HFFc6 (cell line): ENCODE measurements at places on chromosomes 2 and 18. TPM values are rescaled to one million over a fixed set of nuclear protein-coding genes. Genes with fewer than 3 reads are reported as not detected.
A peak's percentile ranks its signal among the peaks of the same experiment; 100 is the strongest.

- DNase-seq, result no peak
- no peak overlapping the region for H3K27ac ChIP-seq
- peaks cover 12% of the 10 kb centered on the region for H3K27me3 ChIP-seq
- H3K36me3 ChIP-seq, result no peaks in the 10 kb centered on the region
- H3K4me1 ChIP-seq, result peaks cover 9% of the 10 kb centered on the region
Measured at GRCh38 chr2:98391581-98392270, 45.5 kb downstream of the CNGA3 start.

DNA sequence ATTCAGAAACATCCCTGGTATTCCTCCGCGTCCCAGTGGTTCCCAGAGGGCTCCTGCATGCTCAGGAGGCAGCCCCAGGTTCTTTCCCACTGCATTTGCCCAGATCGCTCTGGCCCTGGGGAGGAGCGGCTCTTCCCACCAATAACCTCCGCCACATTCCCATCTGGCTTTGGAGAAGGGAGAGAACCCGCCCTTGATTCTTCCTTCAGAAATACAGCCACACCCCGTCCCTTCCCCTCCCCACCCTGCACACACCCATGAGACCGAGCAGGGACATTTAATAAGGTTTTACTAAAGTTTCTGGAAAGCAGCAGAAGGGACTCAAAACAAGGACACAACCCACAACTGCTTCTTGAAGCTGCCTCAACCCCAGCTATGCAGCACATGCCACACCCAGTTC, 21.9 kb downstream of the ARID5A start:
- H3K4me1 ChIP-seq, result peaks cover 11% of the 10 kb centered on the region
- no peak overlapping the region for H3K4me3 ChIP-seq

DNA sequence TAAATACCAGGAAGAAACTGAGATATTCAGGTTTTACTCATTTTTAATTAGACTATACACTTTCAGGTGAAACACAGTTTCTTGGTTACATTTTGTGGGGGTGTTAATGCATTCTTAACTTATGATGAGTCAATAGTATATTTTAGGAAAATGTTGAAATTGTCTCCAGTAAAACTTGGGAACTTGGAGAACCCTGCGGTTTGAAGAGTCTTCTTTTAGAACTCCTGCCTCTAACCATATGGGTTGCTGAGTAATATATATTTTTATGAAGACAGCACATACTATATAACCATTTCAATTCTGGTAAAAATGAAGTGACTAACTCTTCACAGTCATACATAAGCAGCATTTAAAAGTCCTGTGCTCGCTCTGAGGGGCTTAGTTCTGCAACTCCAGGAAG, 308.2 kb upstream of the LRATD1 start:
- DNase-seq, result no peak
- peaks cover 1% of the 10 kb centered on the region for H3K27me3 ChIP-seq
- no peak overlapping the region for H3K4me3 ChIP-seq

DNA sequence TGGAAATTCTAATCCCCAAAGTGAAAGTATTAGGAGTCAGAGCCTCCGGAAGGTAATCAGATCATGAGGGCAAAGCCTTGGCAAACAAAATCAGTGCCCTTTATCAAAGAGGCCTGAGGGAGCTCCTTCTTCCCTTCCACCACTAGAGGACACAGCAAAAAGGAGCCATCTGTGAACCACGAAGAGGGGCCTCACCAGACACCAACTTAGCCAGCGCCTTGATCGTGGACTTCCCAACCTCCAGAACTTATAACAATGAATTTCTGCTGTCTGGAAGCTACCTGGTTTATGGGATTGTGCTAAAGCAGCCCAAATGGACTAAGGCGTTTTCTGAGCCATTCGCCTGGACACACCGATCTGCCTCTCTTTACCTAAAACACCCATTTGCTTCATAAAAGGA, 133.1 kb downstream of the EIPR1 start:
- DNase-seq, result no peak
- H3K27me3 ChIP-seq, result no peaks in the 10 kb centered on the region

DNA sequence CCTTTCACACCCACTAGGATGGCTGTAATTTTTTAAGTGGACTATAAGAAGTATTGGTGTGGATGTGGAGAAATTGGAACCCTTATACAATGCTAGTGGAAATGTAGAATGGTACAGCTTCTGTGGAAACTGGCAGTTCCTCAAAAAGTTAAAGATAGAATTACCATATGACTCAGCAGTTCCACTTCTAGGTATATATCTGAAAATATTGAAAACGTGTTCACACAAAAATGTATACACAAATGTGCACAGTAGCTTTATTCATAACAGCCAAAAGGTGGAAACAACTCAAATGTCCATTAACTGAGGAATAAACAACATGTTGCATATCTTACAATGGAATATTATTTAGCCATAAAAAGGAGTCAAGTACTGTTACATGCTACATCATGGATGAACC, 17.7 kb downstream of the TANK start:
- no peak overlapping the region for H3K4me3 ChIP-seq
- peaks cover 50% of the 10 kb centered on the region for H3K36me3 ChIP-seq
- H3K4me1 ChIP-seq, result peaks cover 29% of the 10 kb centered on the region
- no peaks in the 10 kb centered on the region; the same call in 1 of the 2 replicates for H3K27me3 ChIP-seq
- no peak overlapping the region for H3K27ac ChIP-seq

DNA sequence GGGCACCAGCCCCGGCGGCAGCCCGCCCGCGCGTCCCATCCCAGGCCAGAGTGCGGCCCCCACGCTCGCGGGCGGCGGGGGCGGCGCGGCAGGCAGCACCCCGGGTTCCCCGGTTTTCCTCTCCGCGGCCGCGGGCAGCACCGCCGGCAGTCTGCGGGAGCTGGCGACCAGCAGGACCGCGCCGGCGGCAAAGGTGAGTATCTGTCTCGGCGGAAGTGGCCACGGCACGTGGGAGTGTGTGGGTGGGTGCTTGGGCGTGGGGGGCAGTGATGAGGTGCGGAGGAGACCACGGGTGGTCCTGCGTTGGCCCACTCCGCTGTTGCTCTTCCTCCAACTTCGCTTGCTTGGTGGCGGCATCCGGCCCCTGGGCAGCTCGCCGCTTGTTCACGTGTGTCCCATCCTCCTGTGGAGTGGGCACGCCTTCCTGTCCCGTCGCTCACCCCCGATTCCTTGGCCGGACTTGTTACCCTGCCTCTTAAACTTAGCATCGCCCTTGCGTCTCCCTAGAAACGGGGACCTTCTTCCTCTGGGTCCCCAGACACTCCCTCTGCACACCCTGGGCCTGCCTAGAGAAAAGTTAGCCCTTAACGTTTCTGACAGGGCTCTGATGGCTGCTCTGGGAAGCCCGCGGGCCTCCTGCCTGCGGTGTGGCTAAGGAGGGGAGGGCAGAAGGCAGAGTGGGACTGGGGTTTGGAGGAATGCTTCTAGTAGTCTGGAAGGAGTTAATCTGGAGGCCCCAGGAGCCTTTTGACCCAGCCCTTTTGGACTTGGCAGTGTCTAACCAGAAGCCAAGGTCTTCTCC, 1.1 kb downstream of the SH3RF3 start:
- H3K36me3 ChIP-seq, result no peaks in the 10 kb centered on the region; the same call in 1 of the 2 replicates
- DNase-seq, result no peak
- peak overlapping the region; percentile 72 for H3K27ac ChIP-seq
- H3K4me3 ChIP-seq, result peak overlapping the region; percentile 96
- H3K4me1 ChIP-seq, result peaks cover 43% of the 10 kb centered on the region
- peaks cover 8% of the 10 kb centered on the region; the same call in 1 of the 2 replicates for H3K27me3 ChIP-seq

GRCh38 chr2:71538241-71538640, 84.9 kb downstream of the DYSF start:
- H3K27ac ChIP-seq, result no peak overlapping the region
- H3K27me3 ChIP-seq, result peaks cover 16% of the 10 kb centered on the region
- no peak overlapping the region for H3K4me3 ChIP-seq
- H3K4me1 ChIP-seq, result peaks cover 10% of the 10 kb centered on the region
- no peaks in the 10 kb centered on the region for H3K36me3 ChIP-seq
- DNase-seq, result no peak

- peak overlapping the region; percentile 42; the same call in 1 of the 2 replicates for H3K4me3 ChIP-seq
- peaks cover 84% of the 10 kb centered on the region for H3K4me1 ChIP-seq
- H3K27ac ChIP-seq, result peak overlapping the region; percentile 75
- peaks cover 17% of the 10 kb centered on the region for H3K27me3 ChIP-seq
- peaks cover 84% of the 10 kb centered on the region for H3K36me3 ChIP-seq
- DNase-seq, result no peak
Measured at GRCh38 chr2:215409331-215410127, 26.3 kb downstream of the FN1 start.

- H3K27ac ChIP-seq, result peak overlapping the region; percentile 79
- H3K4me3 ChIP-seq, result peak overlapping the region; percentile 42
- peaks cover 20% of the 10 kb centered on the region for H3K27me3 ChIP-seq
- peaks cover 62% of the 10 kb centered on the region for H3K36me3 ChIP-seq
Measured at GRCh38 chr2:238874330-238875050, 26.6 kb downstream of the TWIST2 start.

DNA sequence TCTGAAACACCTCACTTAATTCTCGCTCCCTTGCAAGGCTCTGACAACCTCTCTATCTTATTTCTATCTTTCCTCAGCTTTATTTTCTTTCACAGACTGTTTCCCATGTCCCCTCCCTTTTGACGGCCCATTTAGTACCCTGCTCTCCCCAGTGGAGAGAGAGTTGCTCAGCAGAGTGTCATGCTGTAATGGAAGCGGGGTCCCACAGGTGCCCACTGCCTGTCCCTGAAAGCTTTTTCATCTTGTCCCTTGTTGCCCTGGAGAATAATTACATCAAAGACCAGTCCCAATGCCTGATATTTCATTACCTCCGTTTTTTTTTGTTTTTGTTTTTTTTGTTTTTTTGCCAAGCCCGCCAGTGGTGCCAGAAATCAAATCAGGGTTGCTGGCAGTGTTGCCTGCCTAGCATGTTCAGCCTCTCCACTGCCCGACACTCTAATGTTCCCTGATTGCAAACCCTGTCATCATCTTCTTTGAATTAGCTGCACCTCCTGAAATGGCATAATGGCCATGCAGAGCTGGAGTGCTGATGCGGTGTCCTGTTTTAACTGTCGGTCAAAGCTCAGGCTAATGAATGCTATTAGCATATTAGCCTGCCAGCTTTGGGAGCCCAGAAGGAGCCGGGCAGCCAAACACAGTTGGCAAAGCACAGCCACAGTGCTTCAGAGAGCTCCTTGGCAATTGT, 71.2 kb upstream of the CAVIN2 start:
- peaks cover 1% of the 10 kb centered on the region; the same call in 1 of the 2 replicates for H3K27me3 ChIP-seq
- H3K27ac ChIP-seq, result no peak overlapping the region
- no peak for DNase-seq
- H3K4me1 ChIP-seq, result peaks cover 14% of the 10 kb centered on the region
- no peaks in the 10 kb centered on the region for H3K36me3 ChIP-seq

- peak overlapping the region; percentile 37 for H3K4me3 ChIP-seq
- peaks cover 51% of the 10 kb centered on the region for H3K4me1 ChIP-seq
- H3K36me3 ChIP-seq, result peaks cover 17% of the 10 kb centered on the region
Measured at GRCh38 chr2:1746174-1747064, 2.1 kb upstream of the PXDN start.

DNA sequence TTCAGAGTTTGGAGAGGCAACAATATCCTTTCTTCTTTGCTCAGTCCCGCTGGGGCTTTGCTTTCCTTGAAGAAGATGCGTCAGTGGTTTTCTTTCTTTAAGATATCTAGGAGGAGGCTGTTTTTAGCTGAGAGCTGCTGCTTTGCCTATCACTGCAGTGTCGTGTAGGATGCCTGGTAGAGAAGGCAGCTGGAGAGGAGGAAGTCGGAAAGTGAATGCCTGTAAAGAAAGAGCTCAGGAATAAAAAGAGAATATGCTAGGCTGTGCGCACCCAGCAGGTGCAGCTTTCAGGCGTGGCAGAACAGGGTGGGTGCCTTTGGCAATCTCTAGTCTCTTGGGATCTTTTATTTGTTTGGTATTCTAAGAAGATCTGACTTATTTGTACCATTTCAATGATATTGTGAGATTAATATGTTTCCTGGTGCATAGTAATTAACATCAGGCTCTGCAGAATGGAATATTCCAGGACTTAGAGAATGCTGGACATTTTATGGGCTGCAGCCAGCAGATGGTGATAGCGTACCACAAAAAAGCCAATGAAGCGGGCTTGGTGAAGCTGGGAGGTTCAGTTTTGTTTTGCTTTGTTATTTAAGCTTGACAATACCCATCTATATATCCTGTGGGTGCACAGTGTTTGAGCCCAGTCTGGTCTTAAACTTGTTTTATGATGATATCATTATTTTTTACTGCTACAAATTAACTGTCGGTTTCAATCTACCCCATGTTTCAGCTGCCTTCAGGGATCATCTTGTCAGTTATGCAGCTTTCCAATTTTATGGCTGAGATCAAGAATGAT, 34.9 kb downstream of the CAVIN2 start:
- H3K4me1 ChIP-seq, result peaks cover 5% of the 10 kb centered on the region; the same call in 1 of the 2 replicates
- DNase-seq, result peak; percentile 52
- peaks cover 2% of the 10 kb centered on the region for H3K27me3 ChIP-seq
- peak overlapping the region; percentile 4; the same call in 1 of the 2 replicates for H3K4me3 ChIP-seq
- H3K27ac ChIP-seq, result no peak overlapping the region
- no peaks in the 10 kb centered on the region for H3K36me3 ChIP-seq

DNA sequence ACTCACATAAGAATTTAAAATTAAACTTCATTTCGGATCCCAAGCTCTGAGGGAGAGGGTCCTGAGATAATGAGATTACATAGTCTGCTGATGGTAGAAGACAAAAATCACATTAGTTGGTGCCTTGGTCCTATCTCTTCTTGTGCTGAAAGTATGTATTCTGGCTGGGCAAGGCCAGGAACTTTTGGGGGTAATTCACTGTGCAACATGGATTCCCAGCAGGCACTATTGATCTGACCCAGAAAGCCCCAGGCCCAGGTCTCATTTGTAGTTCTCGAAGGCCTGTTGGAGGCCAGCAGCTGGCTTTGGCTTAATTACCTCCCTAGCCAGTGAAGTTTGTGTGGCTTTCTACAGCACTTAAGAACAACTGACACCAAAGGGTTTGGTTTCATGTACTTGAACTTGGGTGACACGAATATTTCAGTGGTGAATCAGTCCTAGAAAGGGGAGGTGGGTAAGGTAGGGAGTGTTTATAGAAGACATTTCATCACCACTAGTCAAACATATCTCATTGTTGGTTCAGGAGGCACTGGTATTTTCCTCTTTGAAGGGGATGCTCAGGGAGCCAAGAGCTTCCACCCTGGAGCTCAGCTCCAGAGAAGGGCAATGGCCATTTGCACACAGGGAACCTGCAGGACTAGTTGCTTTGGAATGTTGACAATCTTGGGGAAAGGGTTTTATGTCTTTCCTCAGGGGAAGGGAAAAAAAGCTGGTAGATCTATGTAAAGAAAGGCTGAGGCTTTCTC, 217.8 kb downstream of the OSR1 start:
- H3K27me3 ChIP-seq, result no peaks in the 10 kb centered on the region
- DNase-seq, result peak; percentile 92
- H3K36me3 ChIP-seq, result no peaks in the 10 kb centered on the region
- peak overlapping the region; percentile 43 for H3K4me3 ChIP-seq
- H3K4me1 ChIP-seq, result peaks cover 60% of the 10 kb centered on the region
- peak overlapping the region; percentile 79 for H3K27ac ChIP-seq

- peaks cover 49% of the 10 kb centered on the region for H3K36me3 ChIP-seq
- no peak overlapping the region; the same call in 1 of the 2 replicates for H3K27ac ChIP-seq
- no peak for DNase-seq
- peaks cover 7% of the 10 kb centered on the region; the same call in 1 of the 2 replicates for H3K4me1 ChIP-seq
Measured at GRCh38 chr2:120988051-120988699, 252.5 kb downstream of the GLI2 start.

The ZNF516 gene
- 44.8 to 54.0 TPM (median 49.7 TPM) in 3 replicates for total RNA-seq

The GCG gene
- not detected in 3 replicates for total RNA-seq

The ANKRD30B gene
- 0.18 TPM in 1 of 3 replicates, not detected in the others for total RNA-seq

The MSH2 gene
- 14.3 to 21.4 TPM (median 20.3 TPM) in 3 replicates for total RNA-seq

The RNF103 gene
- 13.0 to 17.7 TPM (median 15.3 TPM) in 3 replicates for total RNA-seq

The MLPH gene
- total RNA-seq, result 30.7 to 43.8 TPM (median 33.7 TPM) in 3 replicates

The SULT1C4 gene
- total RNA-seq, result not detected in 3 replicates
